ENCODE measurements at places on chromosomes 2 and 18.

DNA sequence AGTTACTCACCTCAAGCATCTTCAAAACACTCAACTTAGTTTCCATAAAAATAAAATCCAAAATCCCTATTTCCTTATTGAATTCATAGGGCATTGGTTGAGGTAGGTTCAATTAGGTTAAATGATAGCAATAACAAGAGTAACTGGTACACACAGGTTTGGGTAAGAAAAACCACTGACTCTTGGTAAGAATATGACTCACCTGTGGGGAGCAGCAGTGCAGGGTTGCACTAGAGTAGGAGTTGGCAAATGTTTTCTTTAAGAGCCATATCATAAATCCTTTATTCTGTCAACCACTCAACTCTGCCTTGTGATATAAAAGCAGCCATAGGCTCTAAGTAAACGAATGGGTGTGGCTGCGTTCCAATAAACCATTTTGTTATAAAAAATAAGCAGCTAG, 71.4 kb upstream of the CDH20 start:
- DNase-seq, result no peak

- DNase-seq, result no peak
These were observed 236.5 kb downstream of the DYM start for GRCh38 chr18:49223837-49224529.

DNA sequence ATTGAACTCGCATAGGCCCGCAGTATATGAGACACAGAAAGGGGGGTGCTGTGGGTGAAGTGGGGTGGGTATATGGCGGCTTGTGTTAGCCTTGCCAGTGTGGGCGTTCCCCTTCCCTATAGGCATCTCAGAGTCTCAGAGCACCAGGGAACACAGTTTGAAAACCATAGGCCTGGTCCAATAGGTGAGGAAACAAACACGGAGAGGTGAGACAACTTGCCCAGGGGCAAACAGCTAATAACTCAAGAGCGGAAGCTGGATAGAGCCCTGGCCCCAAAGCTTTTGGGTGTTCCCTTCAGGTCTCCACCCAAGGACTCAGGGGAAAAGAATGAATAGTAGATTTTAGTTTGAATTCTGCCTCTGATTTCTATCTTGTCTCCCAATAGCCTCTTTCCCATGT, 7.9 kb downstream of the LIPG start:
- DNase-seq, result no peak

- DNase-seq, result no peak
These were observed 220.3 kb downstream of the ATAD2B start for GRCh38 chr2:23706613-23707078.

DNA sequence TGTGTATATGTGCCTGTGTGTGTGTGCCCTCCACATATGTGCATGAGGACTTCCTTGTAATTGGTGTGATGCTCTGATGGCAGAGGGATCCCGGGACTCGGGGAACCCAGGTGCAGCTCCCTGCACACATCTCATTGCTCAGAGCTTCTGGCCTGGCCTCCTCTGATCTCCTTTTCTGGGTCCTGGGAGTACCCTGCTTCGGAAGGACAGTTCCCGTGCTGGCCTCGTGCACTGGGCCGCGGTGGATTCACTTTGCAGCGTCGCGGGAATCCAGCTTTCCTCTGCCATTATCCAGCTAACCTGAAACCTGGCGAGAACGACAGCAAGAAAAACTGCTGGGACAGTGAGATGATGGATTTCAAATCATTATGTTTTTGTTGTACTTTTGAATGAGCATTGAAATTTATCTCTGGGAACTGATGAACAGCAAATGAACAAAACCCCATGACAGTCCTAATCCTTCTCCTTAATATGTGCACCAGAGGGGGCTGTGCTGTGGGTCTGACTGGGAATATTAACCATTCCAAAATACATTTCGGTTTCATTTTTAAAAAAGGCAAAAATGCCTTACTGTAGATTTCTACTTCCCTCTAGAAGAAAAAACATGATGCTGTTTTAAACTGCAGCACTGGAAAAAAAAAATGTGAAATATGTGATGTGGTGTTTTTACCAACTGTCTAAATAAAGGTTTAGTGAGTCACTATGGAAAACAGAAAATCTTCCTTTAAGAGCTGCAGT, 78.2 kb downstream of the PTGR3 start:
- DNase-seq, result no peak
